Stimulated activated CD4-positive, alpha-beta T cell treated with anti-CD3 and anti-CD28 coated beads, Interleukin-1b, Interleukin-23, amount 100 ng/mL, for 24 hours (primary cell): ENCODE measurements at places on chromosomes 1 and 21.

- no peak for DNase-seq
These were observed 911 bp downstream of the GNB1 start for GRCh38 chr1:1889847-1890505.

GRCh38 chr1:25105836-25106235 is 126.5 kb downstream of the SYF2 start:
- no peak for DNase-seq

- no peak for DNase-seq
These were observed 7.9 kb downstream of the COL6A1 start for GRCh38 chr21:45989355-45990048.

GRCh38 chr1:7912743-7913557 is 27.7 kb downstream of the TNFRSF9 start:
- no peak for DNase-seq

DNA sequence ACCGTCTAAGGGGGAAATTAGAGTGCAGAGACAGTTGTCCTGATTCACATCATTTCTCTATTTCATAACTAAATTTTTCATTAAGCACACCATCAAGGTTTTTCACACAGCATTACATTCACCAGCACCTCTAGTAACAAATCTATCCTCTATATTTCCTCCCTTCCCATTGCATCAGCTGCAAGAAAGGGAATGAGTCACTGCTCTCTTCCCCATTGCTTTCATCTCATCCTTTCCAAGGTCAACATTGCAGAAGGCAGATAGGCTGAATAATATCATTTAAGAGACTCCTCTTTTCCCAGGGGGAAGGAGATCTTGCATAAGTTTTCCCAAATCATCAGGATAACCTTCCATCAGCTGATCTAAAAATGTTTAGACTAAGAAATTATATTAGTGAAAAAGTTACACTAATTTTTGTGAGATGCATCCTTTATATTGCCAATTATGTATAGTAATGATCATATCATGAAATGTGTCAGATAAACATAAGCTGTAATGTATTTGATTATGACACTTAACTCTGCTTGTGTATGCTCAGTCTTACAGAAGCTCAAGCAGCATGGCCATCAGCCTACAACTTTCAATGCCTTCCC is 4.3 kb downstream of the INTS7 start:
- no peak for DNase-seq

GRCh38 chr1:95793893-95794292 is 559.9 kb downstream of the RWDD3 start:
- DNase-seq, result no peak
